ENCODE measurements at places on chromosomes 5 and 9.

GRCh38 chr9:120966013-120966369 lies 39.4 kb upstream of the TRAF1 start:
- DNase-seq: no peak

GRCh38 chr5:148849461-148849860 lies 23.1 kb downstream of the ADRB2 start:
- DNase-seq: no peak

DNA sequence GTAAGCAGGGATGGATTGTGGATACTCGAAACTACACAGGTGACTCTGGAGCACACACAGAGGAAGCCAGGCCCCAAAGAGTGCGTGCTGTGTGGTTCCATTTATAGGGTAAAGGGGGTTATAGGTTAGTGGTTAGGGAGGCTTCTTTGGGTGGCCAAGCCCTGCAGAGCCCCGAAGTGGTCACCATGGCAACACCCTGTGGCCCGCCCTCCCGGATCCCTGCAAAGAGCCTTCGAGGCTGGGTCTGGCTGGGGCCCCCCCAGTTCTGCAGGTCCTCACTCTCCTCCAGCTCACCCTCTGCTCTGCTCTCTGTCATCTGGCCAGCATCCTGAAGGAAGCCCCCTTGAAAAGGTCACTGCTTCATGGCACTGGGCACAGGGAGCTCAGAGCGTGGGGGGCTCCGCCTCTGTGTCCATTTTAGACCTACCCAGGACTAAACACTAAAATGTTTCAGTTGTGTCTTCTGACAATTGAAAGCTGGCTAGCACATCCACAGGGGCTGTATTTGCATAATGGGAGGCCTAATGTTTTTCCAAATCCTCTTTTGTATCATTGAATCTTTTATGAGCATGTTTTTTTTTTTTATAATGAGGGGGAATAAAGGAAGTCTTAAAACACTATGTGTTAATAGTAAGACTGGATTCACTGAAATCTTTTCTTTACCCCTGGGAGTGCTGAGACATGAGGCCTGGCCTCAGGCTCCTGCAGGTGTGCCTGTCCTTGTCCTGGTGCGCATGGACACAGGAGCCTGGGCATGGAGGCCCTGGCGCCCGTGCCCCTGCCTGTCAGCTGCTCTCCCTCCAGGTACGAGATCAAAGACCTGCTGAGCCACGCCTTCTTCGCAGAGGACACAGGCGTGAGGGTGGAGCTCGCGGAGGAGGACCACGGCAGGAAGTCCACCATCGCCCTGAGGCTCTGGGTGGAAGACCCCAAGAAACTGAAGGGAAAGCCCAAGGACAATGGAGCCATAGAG lies 55.3 kb downstream of the WNK2 start:
- DNase-seq: no peak

DNA sequence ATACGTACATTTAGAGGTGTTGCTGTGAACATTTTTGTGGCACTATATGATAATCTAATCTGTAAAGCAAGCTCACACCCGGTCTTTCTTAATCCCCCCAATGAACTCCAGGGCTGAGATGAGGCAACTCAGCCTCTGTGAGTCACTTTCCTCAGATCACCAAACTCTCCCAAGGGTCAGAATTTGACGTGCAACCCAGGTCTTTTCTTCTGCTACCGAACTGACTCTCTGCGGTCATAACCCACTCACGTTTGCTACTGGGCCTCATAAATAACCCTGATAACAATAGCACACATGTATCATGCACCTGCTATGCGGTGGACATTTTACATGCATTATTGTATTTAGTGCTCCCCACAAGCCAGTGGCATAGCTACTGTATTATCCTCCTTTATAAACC lies 153.1 kb downstream of the DROSHA start:
- DNase-seq: no peak

DNA sequence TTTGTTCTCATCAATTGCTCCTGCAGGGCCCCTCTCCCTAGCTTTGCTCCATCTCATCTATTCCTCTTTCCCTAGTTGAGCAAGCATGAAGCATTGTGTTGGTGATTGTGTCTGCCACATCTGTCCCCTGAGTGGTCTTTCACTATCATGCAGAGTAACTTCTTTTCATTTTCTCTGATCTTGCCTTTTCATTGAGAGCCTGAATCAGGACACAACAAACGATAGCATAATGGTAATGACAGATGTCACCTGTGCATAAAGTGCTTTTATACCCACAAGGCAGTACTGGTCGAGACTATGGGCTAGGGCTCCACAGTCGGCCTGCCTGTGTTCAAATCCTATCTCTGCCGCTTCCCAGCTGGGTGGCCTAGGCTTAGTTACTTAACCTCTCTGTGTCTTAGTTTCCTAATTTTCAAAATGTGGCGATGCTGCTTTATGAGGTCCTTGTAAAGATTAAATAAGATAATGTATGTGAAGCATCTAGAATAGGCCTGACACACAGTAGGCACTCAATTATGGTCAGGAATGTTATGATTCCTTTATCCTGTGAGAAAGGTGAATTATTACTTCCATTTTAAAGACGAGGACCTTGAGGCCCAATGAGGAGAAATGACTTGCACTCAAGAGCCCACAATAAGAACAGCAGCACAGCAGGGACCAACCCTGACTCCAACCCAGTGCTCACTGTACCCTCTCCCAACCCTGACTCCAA lies 137.1 kb upstream of the ZNF618 start:
- no peak for DNase-seq

GRCh38 chr5:90956511-90957097 lies 398.0 kb downstream of the ADGRV1 start:
- no peak for DNase-seq

GRCh38 chr5:128708841-128709240 lies 170.8 kb upstream of the FBN2 start:
- DNase-seq: no peak

DNA sequence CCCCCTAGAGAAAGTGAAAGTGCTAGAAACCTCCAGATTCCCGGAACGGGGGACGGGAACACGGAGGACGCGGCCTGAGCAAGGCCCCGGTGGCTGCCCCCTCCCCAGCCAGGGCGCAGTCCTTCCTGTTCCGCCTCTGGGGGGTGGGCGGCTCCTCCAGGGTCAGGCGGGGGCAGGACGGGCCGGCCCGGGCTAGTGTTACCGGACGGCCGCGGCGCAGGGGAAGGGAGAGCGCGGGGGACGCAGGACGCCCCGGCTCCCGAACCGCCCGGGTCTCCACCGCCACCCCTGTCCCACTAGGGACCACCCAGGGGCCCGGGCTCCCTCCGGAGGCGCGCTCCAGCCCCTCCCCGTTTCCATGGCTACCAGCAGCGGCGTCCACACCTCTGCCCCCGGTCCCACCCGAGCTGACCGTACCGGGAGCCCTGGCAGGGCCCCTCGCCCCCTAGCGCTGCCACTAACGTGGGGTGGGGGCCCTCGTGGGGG lies 579 bp downstream of the SLC12A7 start:
- peak; percentile 79 for DNase-seq

- no peak for DNase-seq
These were observed 121.2 kb downstream of the PHF2 start for GRCh38 chr9:93697352-93698139.

DNA sequence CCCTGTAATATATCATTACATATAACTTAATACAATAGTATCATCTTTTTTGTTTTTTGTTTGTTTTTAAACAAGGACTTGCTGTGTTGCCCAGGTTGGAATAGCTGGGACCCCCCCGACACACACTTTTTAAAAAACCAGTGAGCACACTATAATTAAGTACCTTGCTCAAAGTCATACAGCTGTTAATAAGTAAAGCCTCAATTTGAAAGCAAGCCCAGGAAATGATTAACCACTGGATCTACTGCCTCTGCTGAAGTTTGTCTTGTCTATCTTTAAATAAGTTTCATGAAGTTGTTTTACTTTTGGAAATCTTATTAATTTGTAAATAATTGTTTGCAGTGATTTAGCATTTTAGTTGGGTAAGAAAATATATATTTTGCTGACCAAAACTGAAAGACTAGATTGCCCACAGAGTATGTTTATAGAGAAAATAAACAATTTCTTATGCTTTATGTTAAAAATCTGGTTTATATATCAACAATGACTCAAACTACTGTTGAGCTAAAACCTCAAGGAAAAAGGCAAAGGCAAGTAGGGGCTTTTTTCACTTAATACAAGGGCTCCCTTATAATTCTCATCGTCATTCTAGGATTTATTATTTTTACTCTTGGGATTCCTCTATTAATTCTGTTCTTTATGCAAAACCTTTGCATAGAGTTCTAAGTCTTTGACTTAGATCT lies 5.8 kb upstream of the CARNMT1 start:
- no peak for DNase-seq

GRCh38 chr5:158294701-158295100 lies 435.8 kb upstream of the CLINT1 start:
- no peak for DNase-seq

GRCh38 chr5:68891718-68892117 lies 202.1 kb upstream of the SLC30A5 start:
- no peak for DNase-seq

Data from left ventricle myocardium superior (tissue), 1 donor.